ENCODE measurements at places on chromosomes 2 and 18. TPM values are rescaled to one million over a fixed set of nuclear protein-coding genes. Genes with fewer than 3 reads are reported as not detected.

RGPD5 gene
- total RNA-seq, result 54.0 TPM

SIX2 gene
- 1.1 TPM for total RNA-seq

MAP3K19 gene
- 9.8 TPM for total RNA-seq

IL18RAP gene
- 0.16 TPM for total RNA-seq

TMEM37 gene
- 7.0 TPM for total RNA-seq

SH3BP4 gene
- 88.5 TPM for total RNA-seq

IL36RN gene
- total RNA-seq, result not detected

FAHD2B gene
- 55.8 TPM for total RNA-seq

ARHGEF4 gene
- 36.3 TPM for total RNA-seq

HAAO gene
- 3.2 TPM for total RNA-seq

CIB4 gene
- total RNA-seq, result 7.5 TPM

ACMSD gene
- not detected for total RNA-seq

IL18R1 gene
- total RNA-seq, result 1.0 TPM

SLC8A1 gene
- total RNA-seq, result 1.4 TPM

OSBPL6 gene
- 2.6 TPM for total RNA-seq

ANKRD62 gene
- total RNA-seq, result 56.8 TPM

C1QL2 gene
- total RNA-seq, result 0.55 TPM

GALNT14 gene
- 11.6 TPM for total RNA-seq

CD28 gene
- 0.43 TPM for total RNA-seq

ASXL3 gene
- total RNA-seq, result 18.0 TPM

APOB gene
- total RNA-seq, result 0.81 TPM

LHCGR gene
- total RNA-seq, result 7.5 TPM

DSG1 gene
- total RNA-seq, result 2.8 TPM

TMEM178A gene
- total RNA-seq, result 5.7 TPM

TMEM131 gene
- total RNA-seq, result 54.8 TPM

TXNDC2 gene
- total RNA-seq, result 30.5 TPM

TEKT4 gene
- 11.5 TPM for total RNA-seq

NDUFV2 gene
- 120 TPM for total RNA-seq

OR6B2 gene
- total RNA-seq, result not detected

VWC2L gene
- total RNA-seq, result 0.87 TPM

MYO5B gene
- 26.1 TPM for total RNA-seq

All from testis (tissue), 5 donors.